Activated naive CD8-positive, alpha-beta T cell treated with anti-CD3 and anti-CD28 coated beads, Interleukin-2, amount 10 ng/mL, durations not matched to agents 7 days and 5 days (primary cell): ENCODE measurements at places on chromosomes 7 and 10. TPM values are rescaled to one million over a fixed set of nuclear protein-coding genes. Genes with fewer than 3 reads are reported as not detected.

The AQP1 gene
- total RNA-seq, result not detected

The LMOD2 gene
- total RNA-seq, result not detected

The ASB10 gene
- not detected for total RNA-seq

The PRF1 gene
- 165 TPM for total RNA-seq

The ZNF736 gene
- total RNA-seq, result 38.9 TPM

The RARRES2 gene
- not detected for total RNA-seq

The GPR15LG gene
- not detected for total RNA-seq

The TWIST1 gene
- total RNA-seq, result not detected

The PSMA2 gene
- 99.8 TPM for total RNA-seq

GRCh38 chr10:114708717-114709335 lies 50.8 kb upstream of the ABLIM1 start:
- DNase-seq, result no peak

DNA sequence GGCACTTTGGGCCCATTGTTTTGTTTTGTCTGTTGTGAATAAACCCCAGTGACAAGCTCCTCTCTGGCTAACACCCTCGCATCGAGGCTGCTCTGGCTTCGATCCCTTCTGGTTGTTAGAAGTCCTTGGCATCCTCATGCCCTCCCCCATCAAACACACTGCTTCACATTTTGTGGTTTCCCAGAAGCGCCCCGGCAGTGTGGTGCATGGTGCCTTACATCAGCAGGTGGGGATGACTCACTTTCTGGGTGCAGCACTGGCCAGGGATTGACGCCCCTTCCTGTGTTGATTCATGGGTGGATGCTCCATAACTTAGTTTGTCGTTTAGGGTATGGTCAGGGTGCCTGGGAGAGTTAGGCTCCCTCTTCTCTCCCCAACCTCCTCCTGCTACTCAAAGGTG lies 51.4 kb downstream of the PLPP4 start:
- no peak for DNase-seq

DNA sequence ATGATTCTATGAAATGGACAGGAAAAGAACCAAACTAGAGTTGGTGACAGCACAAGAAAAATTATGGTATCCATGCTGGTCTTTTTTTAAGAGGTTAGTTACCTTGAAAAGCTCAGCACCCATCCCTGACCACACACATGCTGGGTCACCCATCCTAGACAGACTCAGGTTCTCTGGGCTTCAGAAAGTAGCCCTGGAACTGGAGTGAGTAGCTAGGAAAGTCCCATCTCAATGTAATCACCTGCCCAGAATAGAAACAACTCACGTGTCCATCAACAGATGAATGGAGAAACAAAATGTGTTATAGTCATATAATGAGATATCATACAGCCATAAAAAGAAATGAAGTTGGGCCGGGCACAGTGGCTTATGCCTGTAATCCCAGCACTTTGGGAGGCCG lies 37.0 kb downstream of the GSDME start:
- DNase-seq, result no peak

DNA sequence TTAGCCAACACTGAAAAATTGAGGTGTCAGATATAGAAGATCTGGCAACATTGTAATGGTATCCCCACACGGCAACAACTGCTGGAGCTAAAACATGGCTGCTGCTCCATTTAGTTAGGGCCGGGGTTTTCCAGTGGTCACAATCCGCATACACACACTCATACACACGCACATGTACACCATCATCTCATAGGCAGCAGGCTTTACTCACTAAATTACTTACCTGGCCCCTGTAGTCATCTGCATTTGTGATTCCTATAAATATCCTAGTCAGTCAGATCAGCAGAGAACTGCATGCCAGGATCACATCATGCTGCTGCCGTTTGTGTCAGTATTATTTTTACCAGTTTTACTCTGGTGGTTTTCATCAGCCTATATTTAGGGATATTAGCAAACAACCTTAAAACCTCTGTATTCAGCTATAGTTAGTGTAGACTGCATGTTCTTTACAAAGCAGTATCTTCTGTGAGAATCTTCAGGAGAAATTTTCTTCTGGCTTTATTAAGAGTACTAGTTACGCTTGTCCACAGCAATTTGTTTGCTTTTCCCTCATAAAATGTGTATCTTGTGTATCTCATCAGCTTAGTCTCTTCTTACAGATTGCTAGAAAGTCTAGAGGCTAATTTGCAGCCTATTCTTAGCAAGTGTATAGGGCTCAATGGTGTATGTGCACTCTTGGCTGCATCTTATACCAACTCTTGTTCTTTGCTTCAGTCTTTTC lies 38.3 kb upstream of the PTPN12 start:
- DNase-seq, result no peak

GRCh38 chr10:119680050-119680449 lies 28.9 kb downstream of the BAG3 start:
- DNase-seq, result no peak

- no peak for DNase-seq
Measured at GRCh38 chr10:59688921-59689351, 20.7 kb downstream of the SLC16A9 start.

GRCh38 chr10:57418476-57418875 lies 849.2 kb downstream of the IPMK start:
- DNase-seq, result no peak

DNA sequence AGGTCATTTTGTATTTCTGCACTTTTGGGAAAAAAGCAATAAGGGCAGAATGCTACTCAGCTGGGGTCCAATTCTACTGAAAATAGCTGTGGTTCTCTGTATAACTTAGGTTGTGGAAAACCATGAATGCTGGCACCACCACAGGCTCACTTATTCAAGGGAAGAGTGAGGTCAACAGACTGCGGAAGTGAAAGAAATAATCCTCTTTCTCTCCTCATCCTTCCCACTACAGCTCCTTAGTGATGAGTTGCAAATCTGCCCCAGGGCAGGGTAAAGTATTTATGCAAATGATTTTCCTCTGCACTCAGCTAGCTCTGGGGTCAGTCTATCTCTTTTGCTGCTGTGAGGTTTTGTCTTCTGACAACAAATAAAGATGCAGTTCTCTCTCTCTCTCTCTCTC lies 74.1 kb upstream of the PTPRZ1 start:
- DNase-seq, result no peak

DNA sequence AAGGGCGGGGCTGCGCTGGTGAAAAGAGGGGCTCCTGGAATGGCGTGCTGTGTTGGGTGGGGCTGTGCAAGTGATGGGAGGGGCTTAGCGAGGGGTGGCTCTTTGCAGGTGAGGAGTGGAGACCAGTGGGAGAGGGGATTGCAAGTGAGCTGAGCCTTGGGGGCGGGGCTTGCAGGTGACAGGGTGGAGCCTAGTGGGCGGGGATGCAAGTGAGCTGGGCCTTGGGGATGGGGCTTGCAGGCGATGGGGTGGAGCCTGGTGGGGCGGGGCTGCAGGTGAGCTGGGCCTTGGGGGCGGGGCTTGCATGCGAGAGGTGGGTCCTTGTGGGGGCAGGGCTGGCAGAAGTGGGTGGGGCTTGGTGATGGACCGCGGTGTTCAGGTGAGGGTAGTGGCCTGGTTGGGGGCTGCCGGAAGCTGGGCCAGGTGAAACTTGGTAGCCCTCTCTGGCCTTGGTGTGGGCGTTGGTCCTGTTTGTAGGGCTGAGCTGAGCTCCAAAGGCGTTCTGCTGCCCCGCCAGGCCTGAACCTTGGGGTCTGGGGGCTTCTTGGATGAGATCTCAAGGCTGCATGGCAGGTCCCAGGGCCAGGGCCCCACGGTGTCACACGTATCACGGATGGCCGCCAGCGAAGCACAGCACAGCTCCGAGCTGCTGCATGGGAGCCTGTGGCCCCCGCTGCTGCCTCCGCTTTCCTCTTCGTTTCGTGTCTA lies 743 bp upstream of the PITRM1 start:
- no peak for DNase-seq

DNA sequence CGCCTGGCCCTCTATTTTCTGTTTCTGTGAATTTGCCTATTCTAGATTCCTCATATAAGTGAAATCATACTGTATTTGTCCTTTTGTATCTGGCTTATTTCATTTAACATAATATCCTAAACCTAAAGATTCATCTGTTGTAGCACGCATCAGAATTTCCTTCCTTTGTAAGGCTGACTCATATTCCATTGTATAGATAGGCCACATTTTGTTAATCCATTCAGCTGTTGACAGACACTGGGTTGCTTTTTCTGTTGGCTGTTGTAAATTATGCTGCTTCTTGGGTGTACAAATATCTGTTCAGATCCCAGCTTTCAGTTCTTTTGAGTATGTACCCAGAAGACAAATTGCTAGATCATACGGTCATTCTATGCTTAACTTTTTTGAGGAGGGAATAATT lies 28.8 kb upstream of the CUL1 start:
- no peak for DNase-seq

- no peak for DNase-seq
Measured at GRCh38 chr10:29820890-29821461, 186.2 kb upstream of the SVIL start.

GRCh38 chr10:722281-723060 lies 33.0 kb upstream of the DIP2C start:
- no peak for DNase-seq

DNA sequence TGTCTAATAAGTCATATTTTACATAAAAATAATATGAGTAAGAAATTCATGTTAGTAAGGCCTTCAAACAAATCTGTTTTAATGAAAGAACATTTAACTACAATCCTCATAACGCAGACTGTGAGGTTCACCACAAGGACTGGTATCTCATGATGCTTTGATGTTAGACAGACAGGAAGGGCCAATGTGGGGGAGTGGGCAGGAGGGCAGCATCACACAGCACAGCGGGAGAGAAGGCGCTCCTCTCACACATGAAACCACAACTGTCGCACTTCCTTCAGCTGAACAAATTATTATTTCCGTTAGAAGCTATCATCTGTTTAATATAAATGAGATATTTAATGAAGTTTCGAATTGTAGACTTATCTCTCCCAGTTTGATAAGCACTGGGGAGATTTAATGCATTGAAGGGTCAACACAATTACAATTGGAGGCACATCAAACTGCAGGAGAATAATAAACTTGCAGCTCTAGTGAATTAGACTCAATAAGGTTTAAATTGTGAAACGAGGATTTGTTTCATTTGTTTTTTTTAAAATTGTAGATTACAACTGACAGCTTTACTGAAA lies 466.1 kb downstream of the PARD3 start:
- no peak for DNase-seq

- no peak for DNase-seq
Measured at GRCh38 chr7:81331061-81332018, 412.5 kb upstream of the SEMA3C start.

DNA sequence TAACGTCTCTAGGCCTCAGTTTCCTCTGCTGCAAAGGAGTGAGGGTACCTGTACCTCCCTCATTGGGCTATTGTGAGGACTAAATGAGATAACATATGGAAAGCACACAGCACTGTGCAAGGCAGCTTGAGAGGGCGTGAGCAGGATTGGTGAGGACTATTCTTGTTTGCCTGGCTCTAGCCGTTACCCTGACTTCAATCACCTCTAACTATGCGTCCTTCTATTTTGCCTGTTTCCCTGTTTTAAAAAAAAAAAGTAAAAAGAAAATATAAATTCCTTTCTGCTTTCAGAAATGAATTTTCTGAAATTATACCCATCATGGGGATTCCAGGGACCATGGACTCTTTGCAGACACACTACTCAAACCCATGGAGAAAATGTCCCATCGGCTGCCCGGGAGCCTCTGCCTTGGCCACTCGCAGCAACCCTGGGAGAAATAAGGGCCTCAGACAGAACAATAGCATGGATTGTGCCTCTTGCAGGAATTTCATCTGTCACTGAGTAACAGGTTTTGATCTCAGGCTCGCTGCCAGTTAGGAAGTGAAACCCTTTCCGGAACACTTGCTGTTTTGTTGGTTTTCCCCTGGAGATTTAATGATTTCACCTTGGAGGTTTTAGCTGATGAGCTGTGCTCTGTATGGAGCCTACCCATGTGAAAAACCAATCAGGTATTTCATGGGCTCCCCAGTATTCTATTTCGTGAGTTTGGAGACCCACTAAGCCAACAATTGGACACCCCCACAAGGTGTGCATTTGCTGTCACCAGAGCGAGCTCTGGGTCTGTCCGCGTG lies 55.6 kb downstream of the STEAP1B start:
- DNase-seq, result no peak

DNA sequence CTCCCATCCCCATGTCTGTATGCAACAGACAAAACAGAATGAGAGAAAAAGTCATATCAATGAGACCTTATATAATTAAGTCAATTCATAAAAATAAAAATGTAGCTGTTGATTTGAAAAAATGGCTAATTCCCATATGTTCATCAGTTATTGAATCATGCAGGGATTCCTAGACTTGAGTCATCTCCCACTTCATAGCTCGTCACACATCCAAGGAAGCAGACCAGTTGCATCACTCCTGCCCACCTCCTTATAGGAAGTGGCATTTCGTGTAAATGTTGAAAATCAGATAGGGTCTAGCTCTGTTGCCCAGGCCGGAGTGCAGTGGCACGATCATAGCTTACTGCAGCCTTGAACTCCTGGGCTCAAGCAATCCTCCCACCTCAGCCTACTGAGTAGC lies 56.1 kb upstream of the SH2B2 start:
- DNase-seq, result no peak

- DNase-seq, result no peak
Measured at GRCh38 chr10:35594115-35595079, 10.7 kb upstream of the GJD4 start.

GRCh38 chr7:86947929-86948328 lies 111.5 kb downstream of the ELAPOR2 start:
- DNase-seq, result no peak

DNA sequence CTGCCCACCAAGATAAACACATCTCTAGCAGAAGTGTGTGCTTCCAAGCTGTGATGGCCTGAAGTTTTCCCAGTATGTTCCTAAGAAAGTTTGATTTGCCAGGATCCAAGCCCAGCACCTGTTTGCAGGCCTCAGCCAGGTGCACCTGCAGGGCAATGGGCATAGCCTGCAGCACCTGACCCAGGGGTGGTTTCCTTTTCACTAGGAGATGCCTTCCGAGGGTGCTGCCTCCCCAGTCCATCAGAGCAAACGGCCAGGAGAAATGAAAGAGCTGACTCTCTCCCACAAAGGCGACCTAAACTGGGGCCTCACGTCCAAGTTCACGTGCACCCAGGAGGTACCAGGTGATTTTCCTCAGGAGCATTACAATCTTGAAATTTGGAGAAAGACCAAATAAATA lies 7.1 kb downstream of the UCMA start:
- DNase-seq, result no peak

- DNase-seq, result no peak
Measured at GRCh38 chr7:52473756-52474155, 561.7 kb upstream of the POM121L12 start.

GRCh38 chr10:53123311-53123710 lies 350.7 kb upstream of the MBL2 start:
- no peak for DNase-seq

DNA sequence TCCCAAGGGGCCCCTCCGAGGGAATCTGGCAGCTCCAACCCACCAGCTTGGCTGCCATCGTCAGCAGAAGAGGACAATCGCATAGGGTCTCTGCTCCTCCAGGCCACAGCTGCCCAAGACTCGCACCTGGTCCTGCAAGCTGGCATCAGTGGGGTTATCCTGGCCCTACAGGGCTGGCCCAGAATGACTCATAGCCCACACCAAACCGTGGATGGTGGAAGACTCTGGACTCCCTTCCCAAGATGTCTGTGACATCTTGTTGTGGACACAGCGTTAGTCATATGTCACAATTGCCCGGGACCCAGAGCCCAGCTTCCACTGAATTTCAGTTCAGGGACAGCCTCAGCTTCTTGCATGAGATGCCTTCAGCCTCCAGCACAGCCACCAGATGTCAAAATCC lies 91.5 kb upstream of the CUX1 start:
- DNase-seq, result no peak

- DNase-seq, result no peak
Measured at GRCh38 chr10:3159152-3159551, 13.4 kb downstream of the PITRM1 start.

GRCh38 chr10:110775020-110775375 lies 96.7 kb upstream of the PDCD4 start:
- no peak for DNase-seq

GRCh38 chr7:93232673-93233018 lies 480 bp downstream of the VPS50 start:
- DNase-seq, result no peak
